AG04449 (cell line): ENCODE measurements at places on chromosomes 13 and 19.

- no peak for DNase-seq
These were observed 170.1 kb downstream of the OLFM4 start for GRCh38 chr13:53198736-53199135.

DNA sequence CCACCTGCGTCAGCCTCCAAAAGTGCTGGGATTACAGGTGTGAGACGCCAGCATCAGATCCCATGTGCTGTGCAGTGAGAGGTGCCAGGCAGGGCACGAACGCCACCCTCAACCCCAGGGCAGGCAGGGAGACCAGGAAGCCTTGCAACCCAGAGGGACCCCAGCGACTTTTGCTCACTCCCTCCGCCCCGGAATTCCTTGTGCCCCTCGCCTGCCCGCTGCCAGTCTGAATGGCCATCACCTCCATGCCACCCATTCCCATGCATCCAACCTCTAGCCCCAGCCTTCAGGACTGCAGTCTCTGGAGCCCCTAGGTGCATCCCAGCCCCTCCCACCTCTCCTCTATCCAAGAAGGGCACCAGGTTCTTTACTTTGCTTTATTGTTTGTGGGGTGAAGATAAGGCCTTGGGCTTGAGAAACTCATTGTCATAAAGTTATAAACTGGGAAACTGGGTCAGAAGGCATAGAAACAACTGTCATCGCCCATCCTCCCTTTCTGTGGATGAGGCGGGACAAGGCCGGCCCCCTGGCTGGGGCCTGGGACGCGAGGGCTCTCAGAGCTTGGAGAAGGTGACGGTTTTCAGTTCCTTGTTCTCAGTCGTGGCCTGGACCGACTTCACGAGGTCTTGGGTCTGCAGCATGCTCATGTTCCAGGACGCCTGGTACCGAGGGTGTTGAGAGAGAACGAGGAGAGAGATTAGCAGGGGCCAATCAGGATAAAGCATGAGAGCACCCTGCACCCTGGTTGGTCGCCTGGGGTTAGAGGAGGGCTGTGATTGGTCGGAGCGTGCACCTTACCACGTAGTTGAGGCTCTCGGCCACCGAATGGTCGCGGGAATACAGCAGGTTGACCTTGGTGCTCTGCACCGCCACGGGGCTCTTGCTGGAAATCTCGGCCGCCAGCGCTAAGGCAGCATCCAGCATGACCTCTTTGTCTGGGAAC, 2.6 kb upstream of the LGALS4 start:
- no peak for DNase-seq

- DNase-seq, result no peak
These were observed 188.3 kb downstream of the KLF12 start for GRCh38 chr13:73945871-73946270.

DNA sequence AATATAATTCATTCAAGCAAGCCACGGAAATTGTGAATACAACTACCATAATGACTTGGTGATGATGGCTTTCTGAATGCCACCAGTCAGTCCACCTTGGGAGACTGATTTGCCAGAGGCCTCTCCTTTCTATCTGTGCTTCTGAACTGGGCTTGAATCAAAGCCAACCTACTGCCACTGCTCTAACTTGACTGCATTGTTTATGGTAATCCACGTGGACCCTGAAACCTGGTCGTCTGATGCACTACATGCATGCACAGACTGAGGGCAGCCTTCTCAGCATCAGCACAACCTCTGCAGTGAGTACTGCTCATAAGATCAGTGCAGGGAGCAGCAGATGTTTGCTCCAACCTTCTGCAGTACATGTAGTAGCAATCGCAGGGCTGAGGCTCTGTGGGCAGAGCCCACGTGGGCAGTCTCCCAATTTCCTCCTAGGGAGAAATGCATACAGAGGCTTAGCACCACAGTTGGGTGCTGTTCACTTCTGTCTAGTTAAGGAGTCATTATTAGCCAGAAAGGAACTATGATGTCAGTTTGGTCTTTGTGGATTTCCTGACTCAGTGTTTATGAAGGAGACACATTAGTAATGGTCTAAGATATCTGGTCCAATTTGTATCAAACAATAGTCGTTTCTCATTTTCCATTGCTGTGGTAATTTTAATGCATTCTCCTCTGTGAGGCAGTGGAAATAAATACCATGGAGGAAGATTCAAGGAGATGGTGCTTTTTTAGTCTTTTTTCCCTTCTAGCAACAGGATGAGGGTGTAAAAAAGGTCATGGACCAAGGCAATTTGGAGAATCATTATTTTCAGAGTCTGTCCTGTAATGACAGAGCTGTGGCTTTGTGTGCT, 82.5 kb downstream of the AKAP11 start:
- peak; percentile 28 for DNase-seq

DNA sequence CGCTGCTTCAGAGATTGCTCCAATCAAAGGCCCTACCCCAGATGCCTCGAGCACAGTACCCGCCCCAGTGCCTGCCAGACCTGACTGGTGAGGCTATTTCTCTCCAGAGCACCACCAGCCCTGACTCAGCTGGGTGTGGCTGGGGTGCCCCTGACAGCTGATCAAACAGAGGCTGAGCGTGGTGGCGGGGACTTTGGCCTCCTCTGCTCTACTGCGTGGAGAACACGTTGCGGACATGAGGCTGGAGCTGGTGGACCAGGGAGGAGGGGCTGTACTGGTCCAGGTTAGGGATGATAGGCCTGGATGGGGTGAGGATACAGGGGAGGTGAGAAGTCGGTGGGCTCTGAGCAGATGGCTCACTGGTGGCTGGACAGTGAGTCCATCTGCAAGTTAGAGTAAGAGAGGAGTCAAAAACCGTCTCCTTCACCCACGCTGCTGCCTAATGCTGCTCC, 3.5 kb upstream of the DOCK6 start:
- no peak for DNase-seq

- no peak for DNase-seq
These were observed 2.6 kb downstream of the ZNF71 start for GRCh38 chr19:56597696-56598095.

GRCh38 chr13:29099781-29100406, 279.8 kb downstream of the MTUS2 start:
- no peak for DNase-seq

GRCh38 chr13:50171590-50172282, 156.5 kb downstream of the KCNRG start:
- DNase-seq, result peak; percentile 24

DNA sequence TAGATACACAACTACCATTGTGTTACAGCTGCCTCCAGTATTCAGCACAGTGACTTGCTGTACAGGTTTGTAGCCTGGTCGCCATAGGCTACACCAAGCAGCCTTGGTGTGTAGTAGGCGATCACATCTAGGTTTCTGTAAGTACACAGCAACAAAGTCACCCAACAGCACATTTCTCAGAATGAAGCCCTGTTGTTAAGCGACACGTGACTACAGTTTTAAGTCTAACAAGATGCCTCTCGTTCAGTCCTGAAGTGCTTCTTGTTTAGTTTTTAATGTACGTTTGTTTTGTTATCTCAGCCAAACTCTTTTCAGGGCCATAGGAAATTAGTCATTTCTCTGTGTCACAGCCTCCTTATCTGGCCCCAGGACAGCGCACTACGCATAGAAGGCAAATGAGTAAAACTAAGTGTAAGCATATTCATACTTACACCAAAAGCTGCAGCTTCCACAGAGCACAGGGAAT, 50.0 kb upstream of the GPR183 start:
- DNase-seq, result peak; percentile 34

DNA sequence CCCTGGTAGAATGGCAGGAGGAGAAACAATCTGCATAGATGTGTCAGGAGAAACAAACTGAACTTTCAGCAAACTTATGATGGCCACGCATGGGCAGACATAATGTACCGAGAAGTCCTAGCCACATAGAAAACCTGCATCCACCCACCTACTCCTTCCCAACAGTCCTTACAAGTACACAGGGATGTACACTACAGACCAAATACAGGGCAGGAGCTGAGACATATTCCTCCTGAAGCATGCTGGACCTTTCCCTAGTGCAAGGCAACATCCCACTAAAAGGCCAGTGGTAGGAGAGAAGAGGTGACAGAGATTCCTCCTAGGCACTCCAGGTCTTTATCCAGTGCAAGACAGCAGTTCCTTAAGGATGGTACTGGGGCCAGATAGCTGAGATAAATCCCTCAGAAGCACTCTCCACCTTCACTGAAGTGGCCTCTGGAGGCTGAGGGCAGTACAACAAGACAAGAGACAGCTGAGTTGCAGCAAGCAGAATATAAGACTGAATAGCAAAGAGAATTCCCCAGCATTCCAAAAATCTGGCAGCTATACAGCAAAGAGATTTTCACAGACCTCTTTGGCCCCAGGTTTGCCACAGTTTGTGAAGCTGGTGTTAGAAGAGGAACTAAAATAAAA, 18.3 kb downstream of the VWA8 start:
- peak; percentile 56 for DNase-seq

DNA sequence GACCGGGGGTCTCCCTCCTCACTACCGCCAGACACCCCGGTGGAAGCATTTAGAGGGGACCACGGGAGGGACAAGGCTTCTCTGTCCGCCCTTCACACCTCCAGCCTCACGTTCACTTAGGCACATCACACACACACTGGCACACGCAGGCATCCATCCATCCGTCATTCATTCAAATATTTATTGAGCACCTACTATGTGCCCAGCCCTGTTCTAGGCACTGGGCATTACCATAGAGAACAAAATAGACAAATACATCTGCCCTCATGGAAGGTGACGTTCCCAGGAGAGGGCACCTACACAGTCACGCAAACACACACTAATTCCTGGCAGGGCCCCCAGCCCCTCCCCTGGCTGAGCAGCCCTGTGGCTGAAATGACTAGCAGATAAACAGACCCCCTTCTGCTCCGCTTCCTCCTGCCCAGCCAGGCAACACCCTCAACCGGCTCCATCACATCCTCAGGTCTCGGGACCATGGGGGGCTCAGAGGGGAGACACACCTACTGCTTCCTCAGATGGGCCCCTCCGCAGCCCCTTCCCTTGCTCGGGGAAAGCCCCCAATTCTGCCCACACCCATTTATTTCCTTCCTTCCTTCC, 3.7 kb upstream of the NOP53 start:
- no peak for DNase-seq

DNA sequence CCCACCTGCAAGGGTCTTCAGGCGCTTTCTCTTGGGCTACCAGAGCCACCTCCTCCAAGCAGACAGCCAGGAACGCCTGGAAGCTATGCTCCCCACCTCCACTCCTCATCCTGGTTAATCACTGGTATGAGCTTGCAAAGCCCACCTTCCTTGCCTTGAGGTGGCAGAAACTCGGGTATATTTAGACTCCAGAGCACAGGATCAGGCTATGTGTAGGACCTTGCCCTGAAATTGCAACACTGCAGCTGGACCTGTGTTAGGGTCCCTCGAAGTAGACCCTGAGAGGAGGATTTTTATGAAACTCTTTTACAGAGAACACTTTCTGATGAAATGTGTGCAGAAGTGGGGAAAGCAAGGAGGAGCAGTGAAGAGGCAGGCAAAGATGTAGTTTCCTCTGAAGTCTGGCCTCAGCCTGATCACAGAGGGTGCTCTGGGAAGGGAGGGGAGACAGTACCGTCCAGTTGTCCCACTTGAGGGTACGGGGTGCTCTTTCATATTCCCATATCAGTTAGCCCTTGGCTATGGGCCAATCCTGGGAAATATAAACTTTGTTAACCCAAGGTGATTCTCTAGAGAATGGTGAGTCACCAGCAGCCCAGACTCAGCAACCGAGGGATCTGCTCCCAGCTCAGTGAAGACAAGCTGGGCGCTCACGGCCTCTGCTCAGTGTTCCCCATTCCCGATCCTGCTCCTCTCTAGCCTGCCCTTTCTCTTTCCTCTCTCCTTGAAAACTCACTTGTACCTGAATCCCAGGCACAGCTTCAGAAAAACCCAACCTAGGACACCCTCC, 157.9 kb downstream of the UQCRFS1 start:
- no peak for DNase-seq

GRCh38 chr13:97353927-97354675, 79.9 kb upstream of the RAP2A start:
- no peak for DNase-seq

DNA sequence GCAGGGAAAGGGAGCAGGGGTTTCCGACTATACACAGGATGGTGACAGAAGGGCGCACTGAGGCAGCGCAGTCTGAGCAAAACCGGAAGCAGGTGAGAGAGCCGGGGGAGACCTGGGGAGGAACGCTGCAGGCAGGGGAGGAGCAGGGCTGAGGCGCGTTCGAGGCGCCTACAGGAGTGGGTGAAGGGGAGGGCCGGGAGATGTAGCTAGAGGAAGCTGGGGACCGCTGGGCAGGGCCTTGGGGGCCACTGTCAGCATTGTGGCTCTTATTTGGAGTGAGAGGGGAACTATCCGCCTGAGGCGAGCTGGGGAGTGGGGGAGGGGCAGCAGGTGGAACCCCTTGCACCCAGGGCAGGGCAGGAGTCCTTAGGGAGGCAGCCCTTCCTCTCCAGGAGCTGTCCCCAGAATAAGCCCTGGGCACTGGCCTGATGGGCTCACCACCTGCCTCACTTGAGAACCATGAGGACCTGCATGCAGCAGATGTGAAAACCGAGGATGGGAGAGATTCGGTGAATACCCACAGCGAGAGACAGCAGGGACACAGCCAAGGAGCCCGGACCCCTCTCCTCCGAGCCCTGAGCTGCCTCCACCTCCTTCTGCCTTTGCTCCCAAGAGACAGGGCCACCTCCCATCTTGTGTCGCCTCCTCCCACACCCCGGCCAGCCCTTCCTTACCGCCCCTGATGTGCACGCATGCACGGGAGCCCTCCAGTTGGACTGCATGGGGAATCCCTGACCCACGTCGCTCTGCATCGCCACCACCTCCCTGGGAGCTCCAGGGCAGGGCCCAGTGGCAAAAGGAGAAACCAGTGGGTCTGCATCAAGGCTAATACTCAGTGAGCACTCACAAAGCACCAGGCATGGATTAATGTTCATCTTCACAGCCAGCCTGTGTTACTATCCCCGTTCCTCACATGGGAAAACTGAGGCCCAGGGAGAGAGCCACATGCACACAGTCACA, 10.3 kb downstream of the AKT2 start:
- DNase-seq, result no peak

GRCh38 chr19:35986664-35987570, 8.1 kb upstream of the SDHAF1 start:
- DNase-seq, result no peak

DNA sequence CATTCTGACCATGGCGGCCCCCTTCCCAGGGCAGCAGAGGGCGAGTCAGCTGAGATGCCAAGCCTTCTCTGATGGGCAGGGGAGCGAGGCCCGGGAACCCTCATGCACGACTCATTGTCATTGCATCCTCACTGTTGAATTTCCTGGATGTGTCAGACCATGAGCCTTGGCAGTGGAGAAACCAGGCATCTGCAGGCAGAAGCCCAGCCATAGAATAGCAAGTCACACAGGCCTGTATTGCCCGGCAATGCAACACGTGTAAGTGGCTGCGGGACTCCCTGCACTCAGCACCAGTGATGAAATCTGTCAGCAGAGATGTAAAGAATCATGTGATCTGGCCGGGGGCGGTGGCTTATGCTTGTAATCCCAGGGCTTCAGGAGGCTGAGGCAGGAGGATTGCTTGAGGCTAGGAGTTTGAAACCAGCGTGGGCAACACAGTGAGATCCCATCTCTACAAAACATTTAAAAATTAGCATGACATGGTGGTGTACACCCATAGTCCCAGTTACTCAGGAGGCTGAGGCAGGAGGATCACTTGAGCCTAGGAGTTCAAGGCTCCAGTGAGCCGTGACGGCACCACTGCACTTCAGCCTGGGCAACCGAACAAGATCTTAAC, 199.7 kb downstream of the KATNAL1 start:
- no peak for DNase-seq
